ENCODE measurements at places on chromosomes 12 and 14. TPM values are rescaled to one million over a fixed set of nuclear protein-coding genes. Genes with fewer than 3 reads are reported as not detected.
A peak's percentile ranks its signal among the peaks of the same experiment; 100 is the strongest.

GRCh38 chr14:68191567-68192321 lies 372.2 kb downstream of the RAD51B start:
- H3K27ac ChIP-seq = peak overlapping the region; percentile 87
- H3K36me3 ChIP-seq = no peaks in the 10 kb centered on the region
- H3K27me3 ChIP-seq = no peaks in the 10 kb centered on the region
- H3K4me3 ChIP-seq = no peak overlapping the region

- H3K4me3 ChIP-seq = no peak overlapping the region
- no peaks in the 10 kb centered on the region for H3K4me1 ChIP-seq
- H3K27ac ChIP-seq = no peak overlapping the region
These were observed 729.3 kb upstream of the NOVA1 start for GRCh38 chr14:27327095-27327494.

GRCh38 chr14:48075487-48075886 lies 400.1 kb upstream of the MDGA2 start:
- no peaks in the 10 kb centered on the region for H3K27me3 ChIP-seq
- no peaks in the 10 kb centered on the region for H3K36me3 ChIP-seq
- no peak overlapping the region for H3K4me3 ChIP-seq
- no peaks in the 10 kb centered on the region for H3K4me1 ChIP-seq
- no peak for DNase-seq

DNA sequence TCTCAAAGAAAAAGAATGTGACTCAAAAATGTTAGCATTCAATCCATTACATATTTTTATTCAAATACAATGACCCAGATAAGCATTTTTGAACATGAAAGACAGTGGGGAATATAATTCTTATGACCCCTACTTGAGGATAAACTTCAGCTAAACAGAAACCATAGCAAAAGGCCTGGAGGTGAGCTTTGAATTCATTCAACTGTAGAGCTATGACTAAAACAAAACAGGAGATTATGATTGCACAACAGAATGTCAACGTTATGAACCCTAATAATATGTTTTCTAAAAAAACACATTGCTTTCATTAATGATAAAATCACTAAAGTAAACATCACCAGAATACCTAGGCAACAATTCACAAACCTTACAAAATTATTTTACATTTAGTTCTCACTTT lies 27.8 kb downstream of the EFCAB11 start:
- DNase-seq = no peak
- no peak overlapping the region for H3K27ac ChIP-seq
- H3K4me1 ChIP-seq = no peaks in the 10 kb centered on the region
- H3K36me3 ChIP-seq = no peaks in the 10 kb centered on the region

DNA sequence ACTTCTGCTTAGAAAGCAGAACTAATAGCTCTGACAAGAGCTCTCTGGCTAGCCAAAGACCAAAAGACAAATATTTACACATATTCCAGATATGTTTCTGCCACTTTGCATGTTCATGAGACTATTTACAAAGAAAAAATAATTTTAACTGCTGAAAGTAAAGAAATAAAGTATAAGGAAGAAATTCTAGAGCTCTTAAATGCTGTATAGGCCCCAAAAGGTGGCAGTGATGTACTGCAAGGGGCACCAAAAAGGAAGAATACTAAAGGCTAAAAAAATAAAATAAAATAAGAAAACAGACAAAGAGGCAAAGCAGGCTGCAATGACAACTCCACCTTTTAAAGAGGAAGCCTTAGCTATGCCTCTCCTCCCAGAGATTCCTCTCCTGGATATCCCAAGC lies 23.0 kb downstream of the KLRK1 start:
- peak overlapping the region; percentile 89 for H3K27ac ChIP-seq
- no peaks in the 10 kb centered on the region for H3K4me1 ChIP-seq
- DNase-seq = no peak
- H3K27me3 ChIP-seq = no peaks in the 10 kb centered on the region
- H3K36me3 ChIP-seq = no peaks in the 10 kb centered on the region
- H3K4me3 ChIP-seq = no peak overlapping the region

GRCh38 chr12:102371165-102371564 lies 109.2 kb downstream of the IGF1 start:
- no peaks in the 10 kb centered on the region for H3K4me1 ChIP-seq
- H3K27me3 ChIP-seq = no peaks in the 10 kb centered on the region
- no peak overlapping the region for H3K27ac ChIP-seq
- DNase-seq = no peak
- H3K4me3 ChIP-seq = no peak overlapping the region

GRCh38 chr12:122473543-122474323 lies 27.0 kb downstream of the ZCCHC8 start:
- DNase-seq = no peak
- H3K36me3 ChIP-seq = peaks cover 66% of the 10 kb centered on the region
- H3K27me3 ChIP-seq = no peaks in the 10 kb centered on the region
- no peak overlapping the region for H3K4me3 ChIP-seq
- H3K27ac ChIP-seq = no peak overlapping the region

DNA sequence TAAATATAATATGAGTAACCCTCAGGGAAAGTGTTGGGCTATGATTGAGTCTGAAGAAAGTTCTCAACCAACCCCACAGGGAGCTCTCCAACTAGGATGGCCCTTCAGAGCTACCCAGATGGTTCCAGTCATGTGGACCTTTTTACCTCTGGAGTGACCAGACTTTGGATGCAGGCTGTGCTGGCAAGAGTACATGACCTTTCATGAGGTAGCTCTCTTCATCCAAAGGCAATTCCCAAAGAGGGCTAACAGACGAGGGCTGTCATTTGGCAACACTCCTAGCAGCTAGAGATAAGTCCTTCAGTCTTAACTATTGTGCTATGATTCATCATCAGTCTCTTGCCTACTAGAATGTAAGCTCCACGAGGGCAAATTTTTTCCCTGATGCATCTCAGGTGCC lies 75.4 kb downstream of the DUSP6 start:
- no peak overlapping the region for H3K27ac ChIP-seq
- no peak for DNase-seq
- H3K27me3 ChIP-seq = no peaks in the 10 kb centered on the region
- H3K4me1 ChIP-seq = no peaks in the 10 kb centered on the region

GRCh38 chr12:131356485-131357184 lies 354.3 kb upstream of the SFSWAP start:
- H3K4me1 ChIP-seq = no peaks in the 10 kb centered on the region
- H3K4me3 ChIP-seq = no peak overlapping the region
- no peaks in the 10 kb centered on the region for H3K36me3 ChIP-seq
- DNase-seq = no peak

DNA sequence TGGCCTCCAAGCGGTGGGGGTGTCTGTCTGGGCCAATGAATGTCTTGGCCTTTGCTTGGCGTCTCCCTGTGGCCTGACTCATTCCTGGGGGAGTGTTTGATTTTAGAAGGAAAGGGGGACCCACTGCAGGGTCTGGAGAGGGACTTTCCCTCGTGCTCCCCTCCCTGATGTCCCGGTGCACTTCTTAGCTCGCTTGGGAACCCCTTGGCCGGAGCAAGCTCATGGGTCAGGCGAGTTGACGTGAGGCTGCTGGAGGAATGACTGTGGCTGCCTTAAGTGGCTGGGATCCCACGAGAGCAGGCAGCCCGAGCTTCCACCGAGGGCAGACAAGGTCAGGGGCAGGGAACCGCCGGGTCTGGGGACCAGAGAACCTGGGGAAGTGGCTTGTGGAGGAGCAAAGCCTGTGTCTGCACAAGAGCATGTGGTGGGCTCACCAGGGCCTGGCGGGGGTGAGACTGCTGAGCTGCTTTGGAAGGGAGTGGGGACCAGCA lies 218.4 kb upstream of the C14orf180 start:
- H3K27me3 ChIP-seq = no peaks in the 10 kb centered on the region
- H3K4me1 ChIP-seq = no peaks in the 10 kb centered on the region
- H3K36me3 ChIP-seq = no peaks in the 10 kb centered on the region
- no peak overlapping the region for H3K4me3 ChIP-seq

- no peaks in the 10 kb centered on the region for H3K36me3 ChIP-seq
- H3K4me3 ChIP-seq = peak overlapping the region; percentile 85
- no peaks in the 10 kb centered on the region for H3K27me3 ChIP-seq
- DNase-seq = peak; percentile 77
- H3K27ac ChIP-seq = peak overlapping the region; percentile 88
- H3K4me1 ChIP-seq = peaks cover 23% of the 10 kb centered on the region
These were observed 581 bp downstream of the PITPNM2 start for GRCh38 chr12:123150275-123150743.

DNA sequence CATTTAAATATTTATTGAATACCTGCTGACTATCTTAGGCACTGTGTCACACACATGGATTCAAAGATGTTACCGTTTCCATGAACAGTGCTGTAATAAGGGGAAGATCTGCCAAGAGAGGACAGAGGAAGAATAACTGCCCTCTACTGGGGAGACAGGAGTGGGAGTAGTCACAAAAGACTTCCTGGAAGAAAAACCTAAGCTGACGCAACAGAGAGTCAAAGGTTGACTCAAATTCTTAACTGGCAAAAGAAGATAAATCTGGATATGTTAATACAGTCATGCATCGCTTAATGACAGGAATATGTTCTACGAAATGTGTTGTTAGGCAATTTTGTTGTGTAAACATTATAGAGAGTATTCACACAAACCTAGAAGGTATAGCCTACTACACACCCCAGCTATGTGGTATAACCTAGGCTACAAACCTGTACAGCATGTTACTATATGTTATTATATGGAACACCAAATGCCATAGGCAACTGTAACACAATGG lies 51.5 kb downstream of the DCAF5 start:
- peaks cover 31% of the 10 kb centered on the region for H3K4me1 ChIP-seq
- no peaks in the 10 kb centered on the region for H3K36me3 ChIP-seq
- DNase-seq = no peak
- H3K27me3 ChIP-seq = no peaks in the 10 kb centered on the region
- peak overlapping the region; percentile 71 for H3K27ac ChIP-seq
- no peak overlapping the region for H3K4me3 ChIP-seq

- H3K4me1 ChIP-seq = no peaks in the 10 kb centered on the region
- no peak overlapping the region for H3K27ac ChIP-seq
- no peak overlapping the region for H3K4me3 ChIP-seq
- no peak for DNase-seq
These were observed 197.4 kb downstream of the SLC25A21 start for GRCh38 chr14:36974985-36975384.

GRCh38 chr12:111309584-111309983 lies 59.3 kb downstream of the PHETA1 start:
- no peak overlapping the region for H3K27ac ChIP-seq
- H3K27me3 ChIP-seq = no peaks in the 10 kb centered on the region
- no peaks in the 10 kb centered on the region for H3K36me3 ChIP-seq
- no peak overlapping the region for H3K4me3 ChIP-seq
- H3K4me1 ChIP-seq = no peaks in the 10 kb centered on the region

- H3K27me3 ChIP-seq = no peaks in the 10 kb centered on the region
- no peak for DNase-seq
- H3K4me3 ChIP-seq = no peak overlapping the region
- H3K27ac ChIP-seq = no peak overlapping the region
- no peaks in the 10 kb centered on the region for H3K36me3 ChIP-seq
- no peaks in the 10 kb centered on the region for H3K4me1 ChIP-seq
These were observed 226.9 kb downstream of the MON2 start for GRCh38 chr12:62693376-62694050.

DNA sequence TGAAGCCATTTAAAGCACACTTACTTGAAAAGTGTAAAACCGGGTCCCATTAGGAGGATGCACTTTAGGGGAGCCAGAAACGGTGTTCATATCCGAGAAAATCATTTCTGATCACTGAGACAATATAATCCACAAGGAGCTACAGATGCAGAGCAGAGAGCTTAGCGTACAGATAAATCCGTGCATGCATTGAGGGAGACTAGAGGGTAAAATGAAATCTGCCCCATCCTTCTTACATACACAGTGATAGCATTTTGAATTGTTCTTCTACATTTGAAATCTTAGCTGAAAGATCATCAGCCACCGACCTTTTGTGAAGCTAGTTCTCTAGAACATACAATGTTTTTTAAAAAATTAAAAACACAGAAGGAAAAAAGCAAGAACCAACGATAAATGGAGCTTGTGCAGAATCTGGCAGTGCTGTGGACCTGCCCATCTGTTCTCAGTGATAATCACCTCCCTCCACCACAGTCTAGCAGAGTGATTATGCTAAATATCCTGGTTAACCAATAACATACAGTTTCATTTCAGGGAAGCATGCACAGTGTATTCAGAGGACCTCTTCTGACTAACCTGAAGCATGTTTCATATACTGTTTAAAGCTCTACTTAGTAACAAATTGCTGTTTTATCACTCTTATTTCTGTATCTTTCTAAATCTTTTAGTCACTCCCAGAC lies 161.1 kb downstream of the PPFIA2 start:
- H3K27ac ChIP-seq = no peak overlapping the region
- H3K4me1 ChIP-seq = no peaks in the 10 kb centered on the region
- H3K27me3 ChIP-seq = no peaks in the 10 kb centered on the region
- H3K36me3 ChIP-seq = no peaks in the 10 kb centered on the region
- H3K4me3 ChIP-seq = no peak overlapping the region
- no peak for DNase-seq

- H3K36me3 ChIP-seq = no peaks in the 10 kb centered on the region
- H3K27me3 ChIP-seq = peaks cover 58% of the 10 kb centered on the region
- DNase-seq = no peak
- no peak overlapping the region for H3K4me3 ChIP-seq
- H3K4me1 ChIP-seq = peaks cover 17% of the 10 kb centered on the region
These were observed 1.7 kb downstream of the ARHGAP9 start for GRCh38 chr12:57477710-57478681.

ZNF385A gene
- 18.6 TPM for total RNA-seq

ACOT6 gene
- total RNA-seq = not detected

NANOG gene
- total RNA-seq = under 0.01 TPM

SLC24A4 gene
- total RNA-seq = 1.4 TPM

NYNRIN gene
- total RNA-seq = 7.1 TPM

MANSC1 gene
- 11.5 TPM for total RNA-seq

SERPINA3 gene
- 97.8 TPM for total RNA-seq
